CD4-positive, alpha-beta T cell treated with Interleukin-1 beta for 1 hour (primary cell): ENCODE measurements at places on chromosomes 3 and 15.

GRCh38 chr3:118951089-118951488, 83.6 kb downstream of the IGSF11 start:
- no peak for DNase-seq

- peak; percentile 73 for DNase-seq
These were observed at the start of gene PLSCR1 for GRCh38 chr3:146544002-146544928. Gene PLSCR1, minus strand, starts transcription at chr3:146544607. Its CDS starts 8,055 bp downstream, at chr3:146536552.

DNA sequence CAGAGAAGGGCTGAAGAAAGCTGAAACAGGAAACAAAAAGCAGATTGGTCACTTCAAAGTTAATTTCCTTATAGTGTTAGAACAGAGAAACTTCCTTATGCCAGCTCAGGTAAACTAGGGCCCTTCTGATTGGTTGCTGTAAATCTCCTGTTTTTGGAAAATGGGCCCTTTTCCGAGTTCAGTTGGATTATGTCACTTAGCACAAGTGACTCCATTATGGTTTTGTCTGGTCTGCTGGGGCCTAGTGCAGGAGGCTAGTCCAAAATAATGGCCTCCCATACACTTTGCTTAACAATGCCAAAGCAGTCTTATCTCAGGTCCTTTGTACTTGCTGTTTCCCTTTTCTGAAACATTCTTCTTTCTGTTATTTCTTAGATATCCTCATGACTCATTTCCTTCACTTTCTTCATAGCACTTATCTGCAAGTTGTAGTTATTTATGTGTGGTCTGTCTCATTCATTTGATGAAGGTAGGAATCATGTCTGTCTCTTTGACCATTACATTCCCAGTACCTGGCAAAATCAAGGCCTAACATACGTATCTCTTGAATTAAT, 7.7 kb upstream of the DCP1A start:
- no peak for DNase-seq

DNA sequence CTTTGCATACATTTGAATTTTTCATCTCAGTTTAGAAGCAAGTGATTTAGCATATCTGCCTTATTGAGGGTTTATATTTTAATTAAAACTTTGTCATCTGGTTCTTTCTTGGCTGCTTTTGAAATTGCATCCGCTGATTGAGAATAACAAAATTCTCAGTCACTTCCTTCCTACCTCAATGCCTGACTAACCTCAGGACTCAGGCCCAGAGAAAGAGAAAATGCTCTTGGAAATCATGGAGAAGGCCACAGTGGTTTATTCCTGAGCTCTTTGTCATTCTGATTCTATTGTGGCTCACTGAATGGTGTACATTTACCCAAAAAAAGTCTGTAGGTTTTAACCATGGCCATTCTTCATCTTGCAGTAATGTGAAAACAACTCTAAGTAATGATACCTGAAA, 533.9 kb downstream of the TBL1XR1 start:
- DNase-seq, result no peak

GRCh38 chr15:32671339-32672325, 30.1 kb downstream of the SCG5 start:
- DNase-seq, result no peak

GRCh38 chr15:89359471-89360293, 25.1 kb upstream of the POLG start:
- no peak for DNase-seq
